GM12865 (cell line): ENCODE measurements at places on chromosomes 3 and 15.
A peak's percentile ranks its signal among the peaks of the same experiment; 100 is the strongest.

DNA sequence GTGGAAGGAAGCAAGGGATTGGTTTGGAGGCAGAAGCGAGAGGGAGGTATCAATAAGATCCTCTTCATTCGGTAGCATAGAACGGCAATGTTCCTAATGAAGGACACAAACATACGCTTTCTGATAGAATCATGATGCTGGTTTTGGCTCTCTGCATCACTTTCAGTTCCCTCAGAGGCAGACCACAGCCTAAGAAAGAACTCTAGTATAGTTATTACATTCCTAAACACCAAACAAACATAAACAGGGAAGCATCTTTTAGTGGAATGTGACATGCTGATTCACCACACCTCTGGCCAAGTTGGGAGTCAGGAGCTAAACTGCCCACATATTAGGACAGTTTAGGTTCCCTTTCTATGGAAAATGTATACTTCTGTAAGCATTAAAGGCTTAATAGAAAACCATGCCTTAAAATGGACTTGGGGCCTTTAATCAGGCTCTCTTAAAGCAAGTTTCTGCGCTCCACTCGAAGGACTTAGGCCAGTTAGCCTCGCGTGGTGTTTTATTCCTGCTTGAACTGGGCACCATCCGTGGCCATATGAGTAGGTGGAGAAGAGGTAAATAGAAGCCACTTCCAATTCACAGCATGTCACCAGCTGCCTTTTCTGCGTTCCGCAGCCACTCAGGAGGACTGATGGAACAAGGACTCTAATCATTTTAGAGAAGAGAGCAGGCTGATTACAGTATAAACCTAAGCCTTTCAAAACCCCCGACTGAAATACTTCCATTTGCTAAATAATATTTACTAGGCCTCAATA, 53.7 kb downstream of the CD47 start:
- DNase-seq = peak; percentile 21

DNA sequence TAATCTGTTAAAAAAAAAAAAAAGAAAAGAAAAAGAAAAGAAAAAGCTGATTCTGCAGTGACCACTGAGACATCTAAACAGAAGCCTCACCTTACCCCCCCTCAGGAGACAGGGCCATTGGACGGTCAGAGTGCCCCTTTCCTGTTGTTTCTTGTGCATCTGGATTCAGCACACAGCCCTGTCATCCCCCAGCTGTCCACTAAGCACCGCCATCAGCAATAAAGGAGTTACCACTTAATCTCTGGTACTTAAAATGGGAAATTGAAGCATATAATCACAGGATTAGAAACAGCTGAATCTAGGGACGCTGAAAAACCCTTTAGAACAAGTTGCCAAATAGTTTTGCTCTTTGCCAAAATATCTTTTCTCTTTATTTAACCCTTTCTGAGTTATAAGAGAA, 62.5 kb downstream of the TRIM69 start:
- peak; percentile 19 for DNase-seq

DNA sequence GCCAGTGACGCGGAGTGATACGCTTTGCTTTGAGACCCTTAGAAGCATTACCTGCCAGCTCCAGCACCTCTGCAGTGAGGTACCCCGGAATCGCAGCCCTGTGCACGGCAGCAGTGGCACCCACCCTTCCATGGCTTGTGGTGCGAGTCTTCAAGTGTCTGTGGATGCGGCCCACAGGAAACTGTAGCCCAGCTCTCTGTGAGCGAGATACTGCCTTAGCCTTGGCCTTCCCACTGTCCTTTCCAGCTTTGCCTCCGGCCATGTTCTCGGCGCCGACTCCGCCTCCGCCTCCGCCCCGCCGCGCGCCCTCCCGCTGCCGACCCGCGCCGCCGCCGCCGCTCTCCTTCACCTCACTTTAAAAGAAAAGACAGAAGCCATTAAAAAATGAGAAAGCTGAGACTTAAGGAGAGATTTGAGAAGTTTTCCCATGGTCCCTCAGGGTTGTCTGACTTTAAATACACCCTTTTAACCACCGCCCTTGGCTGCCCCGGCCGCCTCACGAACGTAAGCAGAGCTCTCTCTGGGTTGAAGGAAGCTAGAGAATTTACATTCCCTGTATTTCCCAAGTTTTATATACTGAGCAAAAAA, 78.5 kb upstream of the FAM174B start:
- DNase-seq = no peak

DNA sequence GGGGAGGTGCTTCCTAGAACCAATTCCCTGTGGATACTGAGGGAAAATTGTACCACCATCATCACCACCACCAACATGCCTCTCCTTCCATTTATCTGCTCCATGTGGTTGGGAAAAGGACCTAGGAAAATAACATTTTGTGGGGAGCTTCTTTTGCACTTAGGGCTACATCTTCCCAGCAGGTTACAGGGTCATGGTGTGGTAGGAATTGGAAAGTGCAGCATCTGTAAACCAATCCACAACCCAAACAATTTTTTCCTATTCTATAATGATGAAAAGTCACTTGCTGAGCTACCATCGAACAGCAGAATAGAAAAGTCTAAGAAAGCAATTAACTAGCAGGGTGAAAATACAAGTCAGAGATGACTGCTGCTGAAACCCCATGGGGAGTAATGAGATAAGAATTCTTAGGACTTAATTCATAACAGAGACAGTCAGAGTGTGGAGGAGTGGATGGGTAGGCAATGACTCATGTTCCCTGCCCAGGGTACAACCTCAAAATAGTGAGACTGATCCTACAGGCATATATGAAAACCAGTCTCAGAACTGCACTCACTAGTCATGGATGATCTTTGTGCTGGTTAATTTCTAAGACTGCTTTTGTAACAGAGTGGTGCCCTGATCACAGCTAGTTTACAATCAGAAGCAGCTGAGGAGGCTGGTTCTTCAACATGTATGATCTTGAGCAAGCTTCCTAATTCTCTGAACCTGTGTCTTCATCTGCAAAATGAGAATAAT, 38.1 kb upstream of the LEKR1 start:
- DNase-seq = peak; percentile 32

GRCh38 chr3:12536423-12536822, 8.9 kb downstream of the MKRN2OS start:
- DNase-seq = no peak

DNA sequence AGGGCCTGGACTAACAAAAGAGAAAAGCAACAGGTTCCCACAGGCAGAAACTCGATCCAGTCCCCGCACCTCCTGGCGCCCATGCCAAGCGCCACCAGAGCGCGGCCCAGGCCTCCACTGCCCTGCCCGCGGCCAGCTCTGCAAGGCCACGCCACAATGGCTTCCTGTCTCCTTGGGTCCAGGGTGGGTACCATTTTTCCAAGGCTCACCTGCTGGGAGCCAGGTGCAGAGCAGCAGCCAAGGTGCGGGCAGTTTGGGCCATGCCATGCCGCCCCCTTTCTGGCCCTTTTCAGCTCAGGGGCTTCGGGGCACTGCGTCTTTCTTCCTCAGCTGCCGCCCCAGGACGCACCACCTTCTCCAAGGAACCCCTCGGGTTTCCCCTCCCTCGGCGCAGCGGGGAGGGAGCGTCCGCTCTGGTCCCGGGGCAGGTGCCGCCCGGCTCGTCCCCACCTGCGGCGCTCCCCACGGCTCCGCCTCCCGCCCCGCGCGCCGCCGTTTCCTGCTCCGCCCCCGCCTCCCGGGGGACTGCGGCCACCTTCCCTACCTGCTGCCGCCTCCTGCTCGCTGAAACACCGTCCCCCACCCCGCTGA, at the start of gene ILDR1:
Gene ILDR1 (minus strand): TSS at position 437 of the 591 bp plus-strand sequence. CDS start 170 bp downstream, at position 267.
- peak; percentile 72 for DNase-seq

- peak; percentile 97 for DNase-seq
Measured at GRCh38 chr15:63188926-63189871, at the start of gene RAB8B. Gene RAB8B (plus strand): TSS chr15:63189606. CDS start chr15:63189625, 19 bp downstream.

DNA sequence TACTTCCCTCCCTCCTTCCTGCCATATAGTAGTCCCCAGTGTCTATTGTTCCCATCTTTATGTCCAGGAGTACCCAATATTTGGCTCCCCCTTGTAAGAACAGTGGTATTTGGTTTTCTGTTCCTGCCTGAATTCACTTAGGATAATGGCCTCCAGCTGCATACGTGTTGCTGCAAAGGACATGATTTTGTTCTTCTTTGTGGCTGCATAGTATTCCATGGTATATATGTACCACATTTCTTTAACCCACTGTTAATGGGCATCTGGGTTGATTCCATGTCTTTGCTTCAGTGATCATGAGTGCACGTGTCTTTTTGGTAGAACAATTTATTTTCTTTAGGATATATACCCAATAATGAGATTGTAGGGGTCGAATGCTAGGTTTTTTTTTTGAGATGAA, 19.3 kb downstream of the SPRED1 start:
- no peak for DNase-seq

- no peak for DNase-seq
Measured at GRCh38 chr3:132033471-132033870, 1.3 kb downstream of the CPNE4 start.

DNA sequence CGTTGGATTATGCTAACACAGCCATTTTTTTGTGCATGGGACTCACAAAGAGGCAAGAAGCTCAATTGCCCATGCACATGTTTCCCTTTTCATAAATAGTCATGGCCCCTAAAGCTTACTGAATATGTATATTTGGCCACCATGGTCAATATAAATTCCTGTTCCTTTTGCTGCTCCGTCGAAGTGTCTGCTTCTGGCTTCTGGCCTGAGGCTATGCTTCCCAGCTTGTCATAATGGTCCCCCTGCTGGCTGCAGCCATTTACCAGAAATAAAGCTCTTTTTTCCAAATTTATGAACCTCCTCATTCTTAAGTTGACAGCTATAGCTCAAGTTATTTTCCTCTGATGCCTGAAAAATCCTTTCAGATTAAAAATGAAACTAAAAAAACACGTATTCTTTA, 602.1 kb downstream of the VGLL3 start:
- no peak for DNase-seq

DNA sequence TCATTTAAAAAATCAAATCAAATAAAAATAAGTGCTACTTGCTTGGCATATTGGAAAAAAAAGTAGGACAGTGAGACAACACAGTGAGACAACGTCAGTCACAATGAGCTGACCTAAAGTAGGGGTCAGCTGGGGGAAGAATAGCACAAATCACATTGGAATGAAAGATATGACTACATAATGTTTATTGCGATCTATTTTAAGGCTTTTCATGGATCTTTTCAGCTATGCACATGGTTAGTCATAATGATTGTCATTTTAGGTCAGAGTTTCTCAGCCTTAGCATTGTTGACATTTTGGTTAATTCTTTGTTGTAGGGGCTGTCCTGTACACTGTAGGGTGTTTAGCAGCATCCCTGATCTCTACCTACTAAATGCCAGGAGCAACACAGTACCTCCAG, 44.5 kb downstream of the CMSS1 start:
- DNase-seq = no peak

DNA sequence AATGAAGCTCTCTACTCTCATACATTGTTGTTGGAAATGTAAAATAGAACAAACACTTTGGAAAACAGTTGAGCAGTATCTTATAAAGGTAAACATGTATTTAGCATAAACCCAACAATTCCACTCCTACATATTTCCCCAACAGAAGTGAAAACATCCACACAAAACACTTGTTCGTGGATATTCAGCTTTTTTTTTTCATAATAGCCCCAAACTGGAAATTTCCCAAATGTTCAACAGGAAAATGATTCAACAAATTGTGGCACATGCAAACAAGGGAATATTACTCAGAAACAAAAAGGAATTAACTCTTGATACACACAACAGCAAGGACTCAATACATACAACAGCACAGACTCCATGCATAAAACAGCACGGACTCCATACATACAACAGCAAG, 28.5 kb downstream of the RFTN1 start:
- no peak for DNase-seq

- DNase-seq = no peak
Measured at GRCh38 chr3:55486101-55486856, 827 bp downstream of the WNT5A start.

DNA sequence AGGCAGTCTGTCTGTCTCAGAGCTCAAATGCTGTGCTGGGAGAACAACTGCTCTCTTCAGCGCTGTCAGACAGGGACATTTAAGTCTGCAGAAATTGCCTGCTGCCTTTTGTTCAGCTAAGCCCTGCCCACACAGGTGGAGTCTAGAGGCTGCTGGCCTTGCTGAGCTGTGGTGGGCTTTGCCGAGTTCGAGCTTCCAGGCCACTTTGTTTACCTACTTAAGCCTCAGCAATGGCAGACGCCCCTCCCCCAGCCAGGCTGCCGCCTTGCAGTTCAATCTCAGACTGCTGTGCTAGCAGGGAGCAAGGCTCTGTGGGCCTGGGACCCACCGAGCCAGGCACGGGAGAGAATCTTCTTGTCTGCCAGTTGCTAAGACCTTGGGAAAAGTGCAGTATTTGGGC, 25.0 kb upstream of the RPP14 start:
- no peak for DNase-seq

DNA sequence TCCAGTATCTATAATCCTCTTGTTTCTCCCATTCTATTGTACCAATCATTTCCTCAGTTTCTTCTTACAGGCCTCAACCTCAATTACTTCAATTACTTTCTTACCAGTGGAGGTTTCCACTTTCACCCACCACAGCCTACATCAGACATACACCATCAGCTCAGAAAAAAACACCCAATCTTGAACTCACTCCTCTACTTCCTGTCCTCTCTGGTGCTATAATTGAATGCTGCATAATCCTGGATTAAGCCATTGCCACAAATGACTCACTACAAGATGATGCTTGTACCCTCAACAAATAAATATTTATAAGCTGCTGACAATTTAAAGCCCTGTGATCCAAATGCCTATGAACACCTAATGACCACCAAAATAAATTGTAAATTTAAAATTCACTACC, 18.5 kb downstream of the RYK start:
- DNase-seq = no peak
